ENCODE measurements at places on chromosomes 11 and 22. TPM values are rescaled to one million over a fixed set of nuclear protein-coding genes. Genes with fewer than 3 reads are reported as not detected.

COA4 gene
- total RNA-seq, result 34.1 TPM

DNA sequence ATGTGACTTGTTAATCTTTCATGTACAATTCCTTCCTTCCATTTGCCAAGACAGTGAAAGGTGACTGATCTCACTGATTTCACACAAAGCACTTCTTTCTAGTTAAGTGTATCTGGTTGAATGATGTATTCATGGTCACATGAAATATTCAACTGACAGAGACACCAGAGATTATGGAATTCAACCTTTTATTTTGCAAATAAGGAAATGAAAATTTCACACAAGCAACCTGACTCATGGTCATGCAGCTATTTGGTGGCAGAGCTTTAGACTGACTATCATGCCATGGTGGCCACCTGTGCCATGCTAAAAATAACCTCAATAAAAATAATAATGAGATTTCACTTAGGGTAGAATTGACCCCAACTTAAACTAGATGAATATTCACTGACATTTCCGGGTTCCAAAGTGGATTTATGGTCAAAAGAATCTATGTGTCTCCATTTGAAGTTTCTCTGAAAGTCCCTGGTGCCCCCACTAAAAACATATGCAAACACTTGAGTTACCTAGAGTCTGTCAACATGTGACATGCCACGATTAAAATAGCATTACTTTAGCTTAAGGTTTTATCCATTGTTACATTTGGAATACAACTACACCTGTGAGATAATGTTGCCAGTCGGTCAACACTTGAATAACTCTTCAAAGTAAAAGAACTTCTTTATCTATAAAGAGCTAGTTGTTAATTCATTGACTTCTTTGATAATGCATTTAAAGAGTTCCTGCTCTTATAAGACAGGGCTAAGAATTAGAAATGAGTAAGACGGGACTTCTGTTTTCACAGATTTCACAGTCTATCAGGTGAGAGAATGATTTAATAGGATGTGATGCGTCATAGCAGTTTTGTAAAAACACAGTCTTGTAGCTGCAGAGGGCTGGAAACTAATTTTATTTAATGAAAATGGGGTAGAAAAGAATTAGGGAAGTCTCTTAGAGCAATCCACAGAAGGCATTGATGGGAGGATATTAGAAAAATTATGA lies 94.6 kb upstream of the OR9G4 start:
- DNase-seq, result no peak

DNA sequence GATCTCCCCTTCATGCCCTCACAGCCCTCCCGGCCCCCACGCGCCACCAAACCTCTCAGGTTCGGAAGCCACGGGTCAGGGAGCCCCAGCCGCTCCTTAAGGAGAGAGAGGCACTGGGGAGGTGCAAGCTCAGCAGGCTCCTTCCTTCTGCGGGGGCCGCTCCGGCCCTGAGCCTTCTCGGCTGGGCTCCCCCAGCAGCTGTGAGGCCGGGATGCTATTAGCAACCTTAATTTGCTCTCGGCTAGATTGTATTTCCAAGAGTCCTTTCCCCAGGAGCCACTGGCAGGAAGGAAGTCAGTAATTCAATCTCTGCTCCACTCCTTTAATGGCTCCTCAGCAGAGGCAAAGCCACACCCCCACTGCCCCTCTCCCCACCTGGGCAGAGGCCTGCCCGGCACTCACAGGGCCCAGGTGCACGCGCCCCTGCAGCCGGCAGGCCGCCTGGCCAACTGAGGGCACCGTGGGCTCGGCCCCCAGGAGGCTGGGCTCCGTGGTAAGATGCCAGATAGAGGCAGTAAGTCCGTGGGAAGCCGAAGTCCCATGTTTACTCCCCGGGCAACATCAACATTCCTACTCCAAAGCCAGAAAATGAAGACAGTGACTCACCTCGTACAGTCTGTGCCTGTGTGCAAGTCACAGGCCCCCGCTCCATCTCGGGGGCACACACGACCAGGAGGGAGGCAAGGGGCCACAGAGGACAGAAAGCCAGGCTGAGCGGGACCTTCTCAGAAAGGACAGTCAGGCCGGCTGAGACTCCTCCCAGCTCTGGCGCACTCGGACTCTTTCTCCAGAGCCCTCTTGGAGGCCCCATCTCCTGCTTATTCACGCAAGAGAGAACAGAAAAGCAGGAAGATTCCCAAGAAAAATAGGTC lies 5.2 kb downstream of the IGSF9B start:
- no peak for DNase-seq

PANX3 gene
- not detected for total RNA-seq

GRCh38 chr11:122668562-122669090 lies 13.1 kb downstream of the UBASH3B start:
- DNase-seq, result no peak

DNA sequence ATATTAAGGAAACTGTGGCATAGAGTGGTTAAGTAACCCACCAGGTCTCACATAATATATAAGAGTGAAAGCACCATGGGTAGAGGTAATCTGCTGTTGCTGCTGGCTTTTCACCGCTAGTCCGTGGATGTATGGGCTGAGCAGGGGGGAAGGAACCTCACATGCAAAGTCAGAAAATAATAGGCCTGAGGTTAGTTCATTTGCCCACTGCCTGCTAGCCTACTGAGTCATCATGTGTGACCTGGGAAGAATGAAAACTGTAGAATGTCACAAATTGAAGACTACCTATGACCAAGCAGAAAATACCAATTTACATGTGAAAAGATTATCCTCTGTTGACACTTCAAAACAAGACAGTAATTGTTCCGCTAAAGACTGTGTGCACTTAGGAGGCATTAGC lies 560.1 kb upstream of the FAT3 start:
- DNase-seq, result no peak

DNA sequence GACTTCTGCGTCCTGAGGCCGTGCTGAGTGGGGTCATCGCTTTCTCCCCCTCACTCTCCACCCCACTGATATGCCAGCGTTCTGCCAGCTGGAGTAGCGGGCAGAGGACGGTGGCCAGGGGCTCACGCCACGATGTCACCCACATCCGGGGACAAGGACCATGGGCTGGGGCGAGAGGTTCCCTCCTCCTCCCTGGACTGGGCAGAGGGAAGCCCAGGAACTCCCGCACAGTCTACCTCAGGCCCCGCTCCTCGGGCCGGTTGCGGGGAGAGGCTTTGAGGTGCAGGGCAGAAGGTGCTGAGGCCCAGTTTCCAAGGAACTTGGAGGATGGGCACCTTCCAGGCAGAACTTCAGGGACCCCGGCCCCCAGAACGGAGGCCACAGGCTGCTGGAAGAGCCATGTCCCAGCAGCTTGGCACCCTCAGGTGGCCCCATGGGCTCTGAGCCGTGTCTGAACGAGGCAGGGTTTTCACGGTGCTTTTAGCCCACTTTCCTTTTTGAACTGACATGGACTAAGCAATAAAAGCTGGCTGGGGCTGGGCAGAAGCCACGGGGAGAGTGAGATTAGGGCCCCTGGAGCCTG lies 25.4 kb downstream of the ADAMTS15 start:
- no peak for DNase-seq

- no peak for DNase-seq
Measured at GRCh38 chr11:39571081-39571480, 1888.4 kb downstream of the LRRC4C start.

- no peak for DNase-seq
Measured at GRCh38 chr11:114262681-114263512, 33.3 kb upstream of the NNMT start.

GRCh38 chr11:123742724-123743120 lies 1.3 kb upstream of the ZNF202 start:
- no peak for DNase-seq

TP53AIP1 gene
- not detected for total RNA-seq

DNA sequence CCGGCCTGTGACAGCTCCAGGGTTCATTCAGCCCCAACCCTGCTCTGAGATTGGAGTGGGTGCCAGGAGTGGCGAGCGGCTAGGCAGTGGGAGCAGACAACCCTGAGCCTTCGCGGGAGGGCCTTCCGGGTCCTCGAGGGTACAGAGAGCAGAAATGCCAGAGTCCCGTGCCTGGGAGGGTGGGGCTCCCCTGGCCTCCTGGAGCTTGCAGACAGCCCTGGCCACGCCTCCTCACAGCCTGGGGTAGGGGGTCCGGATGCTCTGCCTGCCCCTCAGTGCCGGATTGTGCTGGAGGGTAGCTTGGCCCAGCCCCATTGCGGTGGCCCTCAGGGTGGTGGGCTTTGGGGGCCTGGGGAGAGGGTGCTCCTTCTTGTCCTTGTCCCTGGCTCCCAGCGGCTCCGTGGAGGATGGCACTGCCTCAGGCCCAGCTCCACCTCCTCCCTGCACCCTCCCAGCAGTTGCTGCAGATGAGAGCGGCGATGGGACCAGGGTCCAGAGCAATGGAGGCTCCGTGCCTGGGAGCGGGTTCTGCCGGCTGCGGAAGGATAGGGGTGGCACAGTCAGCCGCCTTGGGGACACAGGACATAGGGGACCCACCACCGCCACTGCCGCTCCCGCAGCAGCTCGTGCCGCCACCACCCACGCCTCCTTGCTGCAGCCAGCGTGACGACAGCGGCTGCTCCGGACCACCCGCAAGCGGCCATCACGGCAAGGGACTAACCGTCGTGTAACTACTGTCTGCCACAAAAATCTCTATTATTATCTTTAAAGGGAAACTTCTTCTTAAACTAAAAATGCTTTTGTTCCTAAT lies 34.9 kb upstream of the OR10G7 start:
- peak; percentile 59 for DNase-seq

- DNase-seq, result no peak
Measured at GRCh38 chr11:44324749-44325525, 15.0 kb upstream of the ALX4 start.

CCDC117 gene
- 20.3 TPM for total RNA-seq

HPX gene
- 3.0 TPM for total RNA-seq

CSRP3 gene
- total RNA-seq, result not detected

DNA sequence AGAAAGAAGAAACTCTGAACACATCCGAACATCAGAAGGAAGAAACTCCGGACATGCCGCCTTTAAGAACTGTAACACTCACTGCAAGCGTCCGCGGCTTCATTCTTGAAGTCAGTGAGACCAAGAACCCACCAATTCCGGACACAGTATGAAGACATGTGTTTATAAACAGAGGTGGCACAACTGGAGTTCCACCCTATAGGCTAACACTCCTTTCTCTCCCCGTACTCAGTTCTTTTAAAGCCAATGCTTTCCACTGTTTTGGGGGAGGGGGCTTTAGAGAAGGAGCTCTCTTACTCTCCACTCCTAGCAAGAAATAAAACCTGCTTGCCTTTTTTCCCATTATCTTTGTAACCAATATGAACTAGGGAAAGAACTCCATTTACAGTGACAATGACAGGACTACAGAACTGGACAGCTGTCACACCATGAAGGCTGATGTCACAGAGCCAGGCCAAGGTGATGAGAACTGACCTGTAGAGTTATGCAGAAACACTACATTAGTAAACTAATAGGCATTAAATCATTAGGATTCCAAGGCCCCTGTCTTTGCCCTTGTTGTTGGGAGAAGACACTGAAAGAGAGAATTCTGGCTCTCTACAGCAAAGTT lies 733 bp downstream of the TRIM5 start:
- no peak for DNase-seq

FIBIN gene
- 169 TPM for total RNA-seq

GRCh38 chr11:28596816-28597215 lies 488.6 kb downstream of the METTL15 start:
- no peak for DNase-seq

Measured in aorta (tissue), 5 donors.